Esophagus muscularis mucosa (tissue), 4 donors: ENCODE measurements at places on chromosomes 1 and 21. TPM values are rescaled to one million over a fixed set of nuclear protein-coding genes. Genes with fewer than 3 reads are reported as not detected.
A peak's percentile ranks its signal among the peaks of the same experiment; 100 is the strongest.

DNA sequence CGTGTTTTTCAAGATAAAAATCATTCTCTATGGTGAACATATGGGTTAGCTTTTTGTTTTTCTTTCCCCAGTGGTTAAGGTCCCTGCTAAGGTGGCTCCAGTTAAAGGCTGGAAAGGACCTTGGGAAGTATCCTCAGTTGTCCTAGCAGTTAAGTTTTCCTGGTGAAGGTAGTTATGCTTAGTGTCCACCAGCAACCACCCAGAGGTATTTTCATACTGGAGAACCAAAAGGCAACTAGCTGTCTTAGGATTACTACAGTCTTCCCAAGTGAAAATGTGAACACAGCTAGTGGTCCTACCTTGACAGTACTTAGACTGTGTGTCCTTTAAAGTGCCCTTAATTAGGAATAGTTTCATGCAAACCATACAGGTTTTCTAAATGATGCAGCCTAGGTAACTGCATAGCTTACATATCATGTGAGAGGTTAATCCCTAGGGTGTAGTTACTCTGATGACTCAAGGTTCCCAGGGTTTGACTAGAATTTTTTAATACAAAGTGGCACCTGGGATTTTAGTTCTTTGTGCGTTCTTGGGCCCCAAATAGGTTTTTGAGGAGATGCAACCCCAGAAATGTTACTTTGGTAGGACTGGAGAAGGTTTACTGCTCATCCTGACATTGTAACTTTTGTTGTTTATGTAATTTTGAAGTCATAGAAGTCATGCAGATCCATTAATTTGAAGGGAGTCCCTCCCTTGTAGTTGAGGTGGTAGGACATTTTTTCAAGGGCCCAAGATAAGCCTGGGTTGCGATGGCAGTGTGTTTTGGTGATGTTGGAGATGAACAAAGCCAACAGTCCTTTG is 36.5 kb downstream of the YY1AP1 start:
- no peaks in the 10 kb centered on the region for H3K27me3 ChIP-seq
- H3K27ac ChIP-seq = no peak overlapping the region
- H3K36me3 ChIP-seq = no peaks in the 10 kb centered on the region
- no peak for DNase-seq
- no peak overlapping the region for H3K4me3 ChIP-seq

DNA sequence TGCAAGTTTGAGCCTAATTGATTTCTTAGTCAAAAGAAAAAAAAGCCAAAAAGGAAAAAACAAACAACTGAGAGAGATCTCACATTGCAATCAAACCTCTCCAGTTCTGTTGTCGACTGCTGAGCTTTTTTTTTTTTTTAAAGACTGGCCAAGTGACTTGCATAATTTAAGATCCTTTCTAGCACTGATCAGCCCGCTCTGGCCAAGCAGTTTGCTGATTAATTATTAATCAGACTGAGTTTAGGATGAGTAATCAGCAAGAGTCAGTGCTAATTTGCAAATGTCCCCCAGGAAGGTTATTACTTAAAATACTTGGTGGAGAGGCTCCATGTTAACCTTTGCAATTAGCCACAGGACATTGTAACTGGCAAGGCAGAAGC is 39.3 kb downstream of the HMGB4 start:
- H3K27ac ChIP-seq = no peak overlapping the region
- no peak for DNase-seq
- no peaks in the 10 kb centered on the region for H3K4me1 ChIP-seq
- H3K27me3 ChIP-seq = no peaks in the 10 kb centered on the region

CD101 gene
- 0.26 TPM for total RNA-seq

- no peak overlapping the region for H3K27ac ChIP-seq
- no peak overlapping the region for H3K4me3 ChIP-seq
- DNase-seq = no peak
- no peaks in the 10 kb centered on the region for H3K27me3 ChIP-seq
Measured at GRCh38 chr21:14706712-14707510, 160.8 kb upstream of the SAMSN1 start.

GRCh38 chr1:173015629-173016028 is 35.1 kb downstream of the TNFSF18 start:
- H3K27me3 ChIP-seq = no peaks in the 10 kb centered on the region
- no peak overlapping the region for H3K4me3 ChIP-seq
- no peak for DNase-seq
- no peaks in the 10 kb centered on the region for H3K36me3 ChIP-seq

- no peaks in the 10 kb centered on the region for H3K36me3 ChIP-seq
- H3K27me3 ChIP-seq = no peaks in the 10 kb centered on the region
- peak; percentile 8 for DNase-seq
- H3K27ac ChIP-seq = no peak overlapping the region
Measured at GRCh38 chr1:232938926-232939325, 11.5 kb upstream of the NTPCR start.

DNA sequence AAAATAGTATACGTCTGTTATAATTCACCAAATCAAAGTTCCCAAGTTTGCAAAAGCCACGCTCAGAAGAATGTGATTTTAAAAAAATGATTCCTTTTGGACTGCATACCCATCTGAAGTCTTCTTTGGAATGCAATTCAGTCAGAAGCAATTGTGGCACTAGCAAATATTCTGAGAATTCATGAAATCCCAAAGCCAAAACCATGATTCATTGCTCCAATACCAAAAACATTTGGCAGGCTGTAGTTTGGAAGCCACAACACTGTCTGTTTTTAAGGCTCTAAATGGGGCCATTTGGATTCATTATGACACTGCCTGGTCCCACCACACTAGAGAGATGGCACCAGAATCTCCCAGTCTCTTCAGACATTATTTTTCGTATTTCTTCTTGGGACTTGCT is 21.8 kb upstream of the LRRC53 start:
- no peaks in the 10 kb centered on the region for H3K27me3 ChIP-seq
- no peaks in the 10 kb centered on the region for H3K4me1 ChIP-seq
- no peak overlapping the region for H3K4me3 ChIP-seq
- H3K27ac ChIP-seq = no peak overlapping the region

DNA sequence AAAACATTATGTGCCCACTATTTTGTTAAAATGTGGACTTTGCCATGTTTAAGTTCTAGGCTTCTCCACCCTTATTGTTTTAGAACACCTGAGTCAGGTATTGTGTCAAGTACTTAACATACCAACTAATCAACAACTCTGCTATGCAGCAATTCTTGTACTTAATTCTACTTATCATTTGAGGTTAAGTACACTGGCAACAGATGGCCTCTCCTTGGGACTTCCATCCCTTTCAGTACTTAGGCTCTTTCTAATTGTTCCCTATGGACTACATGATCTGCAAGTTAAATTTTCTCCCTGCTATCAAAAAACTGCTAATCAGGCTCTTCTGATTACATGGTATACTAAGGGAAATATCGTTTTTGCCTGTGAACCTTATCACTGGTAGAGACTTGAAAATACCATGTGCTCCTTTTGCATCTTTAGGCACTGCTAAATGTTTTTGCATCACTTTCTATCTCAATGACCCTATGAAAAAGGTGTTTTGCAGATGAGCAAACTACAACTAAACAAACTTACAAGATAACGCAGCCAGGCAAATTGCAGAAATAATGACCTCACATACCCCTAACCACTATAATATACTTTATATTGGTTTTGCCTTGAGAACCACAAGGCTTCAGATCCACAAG is 18.9 kb downstream of the SFPQ start:
- no peak for DNase-seq
- peaks cover 30% of the 10 kb centered on the region for H3K36me3 ChIP-seq
- peaks cover 9% of the 10 kb centered on the region for H3K4me1 ChIP-seq
- no peak overlapping the region for H3K4me3 ChIP-seq
- H3K27ac ChIP-seq = no peak overlapping the region

DNA sequence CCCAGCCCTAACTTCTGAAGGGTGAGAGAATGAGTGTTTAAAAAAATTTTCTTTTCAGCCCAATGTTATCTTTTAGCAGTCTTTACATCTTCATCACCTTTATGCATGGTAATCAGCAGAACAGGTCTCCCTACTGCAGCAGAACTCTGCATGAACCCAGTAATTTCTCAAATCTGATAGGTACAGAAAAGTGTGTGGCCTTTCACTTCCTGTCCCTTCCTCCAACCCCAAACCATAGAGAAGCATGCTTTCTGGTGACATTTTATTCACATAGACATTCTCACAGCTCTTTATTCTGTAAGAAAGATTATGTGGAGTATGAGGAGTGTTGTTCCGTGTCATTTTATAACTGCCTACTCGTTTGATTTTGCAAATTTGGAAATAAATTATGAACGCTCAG is 68.6 kb downstream of the RPAP2 start:
- no peak for DNase-seq
- peaks cover 46% of the 10 kb centered on the region for H3K36me3 ChIP-seq
- H3K4me1 ChIP-seq = no peaks in the 10 kb centered on the region
- no peak overlapping the region for H3K27ac ChIP-seq
- H3K4me3 ChIP-seq = no peak overlapping the region

NUF2 gene
- total RNA-seq = 0.52 TPM

- H3K36me3 ChIP-seq = no peaks in the 10 kb centered on the region
- no peaks in the 10 kb centered on the region for H3K27me3 ChIP-seq
- H3K4me3 ChIP-seq = peak overlapping the region; percentile 52
- no peak for DNase-seq
- no peak overlapping the region for H3K27ac ChIP-seq
Measured at GRCh38 chr1:168348146-168348709, 67.6 kb downstream of the TBX19 start.

- no peaks in the 10 kb centered on the region for H3K36me3 ChIP-seq
- no peak overlapping the region for H3K4me3 ChIP-seq
- H3K27ac ChIP-seq = no peak overlapping the region
Measured at GRCh38 chr1:201214461-201214860, 23.8 kb downstream of the IGFN1 start.

FMO3 gene
- 6.3 TPM for total RNA-seq

BLZF1 gene
- total RNA-seq = 40.3 TPM

DNA sequence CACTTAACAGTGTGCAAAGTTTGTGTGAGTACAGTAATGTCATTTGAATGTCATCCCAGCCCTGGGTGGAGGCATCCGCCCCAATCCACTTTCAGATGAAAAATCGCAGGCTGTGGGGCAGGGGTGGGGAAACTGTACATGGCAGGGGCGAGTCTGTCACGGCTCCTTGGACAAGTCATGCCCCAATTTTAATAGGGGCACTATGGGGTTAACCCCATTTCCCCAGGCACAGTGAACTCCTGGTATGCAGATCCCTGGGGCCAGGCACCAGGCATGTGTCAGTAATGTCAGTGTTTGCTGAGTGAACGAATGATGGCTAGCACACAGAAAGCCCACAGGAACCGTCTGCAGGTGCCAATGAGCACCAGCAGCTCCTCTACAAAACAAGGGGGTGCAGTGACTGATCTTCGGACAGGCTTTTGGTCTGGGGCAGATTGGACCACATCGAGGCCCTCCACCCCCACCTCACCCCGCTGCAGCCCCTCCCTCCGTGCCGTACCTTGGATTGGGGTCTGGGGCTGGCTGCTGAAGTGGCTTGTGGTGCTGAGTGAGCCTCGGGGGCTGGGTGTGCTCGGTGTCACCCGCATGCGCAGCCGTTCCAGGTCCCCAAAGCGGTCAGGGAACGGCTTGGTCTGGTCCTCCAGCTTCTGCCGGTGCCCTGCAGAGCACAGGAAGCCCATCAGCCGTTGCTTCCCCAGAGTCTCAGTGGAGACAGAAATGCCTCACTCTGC is 23.2 kb downstream of the RUNX3 start:
- no peak overlapping the region for H3K4me3 ChIP-seq
- H3K36me3 ChIP-seq = no peaks in the 10 kb centered on the region
- peaks cover 47% of the 10 kb centered on the region for H3K27me3 ChIP-seq
- DNase-seq = no peak
- no peak overlapping the region for H3K27ac ChIP-seq

DNA sequence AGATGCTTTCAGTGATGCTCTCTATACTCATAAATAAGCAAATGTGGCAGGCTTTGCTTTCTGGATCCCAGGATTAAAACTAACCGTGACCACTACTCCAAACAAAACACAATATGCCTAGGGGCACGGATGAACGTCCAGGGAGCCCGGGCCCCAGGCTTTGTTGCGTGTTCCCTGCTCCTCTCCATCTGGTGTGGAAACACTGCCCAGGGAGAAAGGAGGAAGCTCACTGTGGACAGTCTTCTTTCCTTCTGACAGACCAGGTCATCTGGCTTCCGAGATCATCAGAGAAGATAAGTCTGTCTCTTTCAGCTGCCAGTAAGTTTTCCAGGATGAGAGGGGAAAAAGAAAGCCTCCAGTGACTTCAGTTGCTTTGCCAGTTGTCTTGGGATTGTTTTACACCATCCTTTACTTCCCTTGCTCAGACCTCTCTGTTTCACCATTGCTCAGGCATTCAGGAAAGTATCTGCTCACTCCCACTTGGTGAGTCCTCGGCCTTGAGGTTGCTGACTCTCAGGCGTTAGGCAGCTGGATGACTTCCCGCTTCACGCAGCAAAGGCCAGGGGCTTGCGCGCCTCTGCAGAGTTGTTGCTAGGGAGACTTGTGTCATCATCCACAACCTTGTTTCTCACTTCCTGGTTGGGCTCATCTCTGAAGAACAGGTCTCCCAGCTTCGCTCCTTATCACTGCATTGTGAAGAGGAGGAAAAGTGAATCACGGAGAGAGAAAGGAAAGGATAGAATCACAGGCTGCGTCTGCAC is 20.6 kb upstream of the PGD start:
- DNase-seq = no peak
- no peak overlapping the region for H3K4me3 ChIP-seq
- peaks cover 53% of the 10 kb centered on the region for H3K36me3 ChIP-seq

GRCh38 chr1:36086529-36087232 is 2.0 kb upstream of the ADPRS start:
- no peak for DNase-seq
- no peak overlapping the region for H3K27ac ChIP-seq
- peaks cover 17% of the 10 kb centered on the region for H3K36me3 ChIP-seq
- peaks cover 42% of the 10 kb centered on the region for H3K4me1 ChIP-seq
